ENCODE measurements at places on chromosomes 2 and 18.

DNA sequence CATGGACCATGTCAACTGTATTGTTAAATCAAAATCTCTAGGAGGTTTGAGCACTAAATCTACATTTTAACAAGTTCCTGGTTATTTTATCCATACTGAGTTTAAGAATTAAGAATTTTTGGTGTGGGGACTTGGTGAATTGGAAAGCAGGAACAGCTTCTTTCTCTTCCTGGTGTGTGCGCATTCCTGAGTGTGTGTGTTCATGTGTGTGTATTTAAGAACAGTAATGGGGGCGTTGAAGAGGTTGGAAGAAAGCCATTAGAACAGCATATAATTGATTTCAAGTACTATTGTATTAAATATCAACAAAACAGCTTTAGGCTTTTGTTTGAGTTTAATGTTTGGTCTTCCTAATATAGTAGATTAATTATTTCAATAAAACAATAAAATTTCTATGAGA, 801.3 kb upstream of the ID2 start:
- no peaks in the 10 kb centered on the region for H3K36me3 ChIP-seq
- H3K4me1 ChIP-seq, result peaks cover 20% of the 10 kb centered on the region
- H3K27me3 ChIP-seq, result peaks cover 36% of the 10 kb centered on the region
- no peak overlapping the region for H3K4me3 ChIP-seq
- H3K27ac ChIP-seq, result no peak overlapping the region
- DNase-seq, result no peak

- peaks cover 98% of the 10 kb centered on the region for H3K27me3 ChIP-seq
- H3K36me3 ChIP-seq, result no peaks in the 10 kb centered on the region
- H3K4me3 ChIP-seq, result peak within 1 kb of the TSS; percentile 63
- H3K4me1 ChIP-seq, result peaks cover 14% of the 10 kb centered on the region
Measured at GRCh38 chr2:102619414-102620319, at the start of gene SLC9A2. SLC9A2 (plus strand) TSS chr2:102619553; CDS start chr2:102619849, 296 bp downstream.

GRCh38 chr2:145753966-145754365, 1234.0 kb upstream of the ZEB2 start:
- no peak overlapping the region for H3K4me3 ChIP-seq
- peaks cover 25% of the 10 kb centered on the region for H3K4me1 ChIP-seq
- H3K27me3 ChIP-seq, result no peaks in the 10 kb centered on the region
- no peak for DNase-seq

- H3K4me3 ChIP-seq, result no peak overlapping the region
- H3K4me1 ChIP-seq, result no peaks in the 10 kb centered on the region
- no peak overlapping the region for H3K27ac ChIP-seq
- no peak for DNase-seq
Measured at GRCh38 chr2:201471732-201472393, 20.3 kb downstream of the STRADB start.

GRCh38 chr18:31039426-31039825, 3.1 kb downstream of the DSC3 start:
- DNase-seq, result no peak
- H3K4me3 ChIP-seq, result no peak overlapping the region
- H3K36me3 ChIP-seq, result no peaks in the 10 kb centered on the region

GRCh38 chr2:210562091-210562490, 5.7 kb downstream of the CPS1 start:
- H3K4me3 ChIP-seq, result no peak overlapping the region
- DNase-seq, result no peak
- no peak overlapping the region for H3K27ac ChIP-seq

DNA sequence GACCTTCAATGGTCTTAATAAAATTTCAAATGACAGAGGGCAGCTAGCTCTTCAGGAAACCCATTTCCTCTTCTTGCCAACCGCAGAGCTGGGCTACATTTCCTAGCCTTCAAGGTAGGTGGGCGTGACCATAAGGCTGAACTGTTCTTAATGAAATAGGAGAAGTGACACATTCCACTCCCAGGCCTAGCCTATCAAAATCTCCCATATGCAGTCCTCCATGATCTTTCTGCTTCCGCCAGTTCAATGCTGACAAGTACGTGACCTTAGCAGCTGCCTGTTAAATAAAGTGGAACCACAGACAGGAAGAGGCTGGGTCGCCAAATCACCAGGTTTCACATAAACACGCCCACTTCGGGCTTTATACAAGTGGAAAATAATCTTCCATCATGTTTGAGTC, 13.2 kb downstream of the SERPINE2 start:
- no peak overlapping the region for H3K27ac ChIP-seq
- no peak overlapping the region for H3K4me3 ChIP-seq
- peaks cover 29% of the 10 kb centered on the region for H3K4me1 ChIP-seq
- no peak for DNase-seq
- H3K36me3 ChIP-seq, result no peaks in the 10 kb centered on the region

GRCh38 chr2:10481666-10482157, 33.6 kb upstream of the ODC1 start:
- H3K36me3 ChIP-seq, result no peaks in the 10 kb centered on the region
- H3K4me3 ChIP-seq, result no peak overlapping the region
- peaks cover 14% of the 10 kb centered on the region for H3K4me1 ChIP-seq
- no peak overlapping the region for H3K27ac ChIP-seq

DNA sequence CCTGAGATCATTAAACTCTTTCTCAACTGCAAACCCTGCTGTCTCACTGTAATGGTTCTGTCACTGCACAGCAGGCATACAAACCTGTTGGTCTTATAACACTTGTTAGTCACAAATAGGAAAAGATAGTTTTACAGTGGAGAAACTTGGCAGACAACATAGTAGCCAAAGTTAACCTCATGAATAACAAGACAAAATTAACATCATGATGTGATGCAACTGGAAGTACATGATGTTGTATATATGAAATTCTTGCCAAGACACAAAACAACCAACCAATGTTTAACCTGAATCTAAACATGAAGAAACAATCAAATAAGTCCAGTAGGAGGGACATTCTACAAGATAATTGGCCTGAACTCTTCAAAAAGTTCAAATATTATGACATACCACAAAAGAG, 189.3 kb downstream of the RNF152 start:
- DNase-seq, result no peak
- H3K27ac ChIP-seq, result no peak overlapping the region
- H3K27me3 ChIP-seq, result no peaks in the 10 kb centered on the region
- no peaks in the 10 kb centered on the region for H3K36me3 ChIP-seq
- no peak overlapping the region for H3K4me3 ChIP-seq

- H3K4me3 ChIP-seq, result no peak overlapping the region
- no peak for DNase-seq
- no peaks in the 10 kb centered on the region for H3K36me3 ChIP-seq
- no peak overlapping the region for H3K27ac ChIP-seq
Measured at GRCh38 chr2:237747189-237747588, 51.4 kb upstream of the RBM44 start.

GRCh38 chr2:156999661-157000060, 257.8 kb upstream of the GALNT5 start:
- no peaks in the 10 kb centered on the region for H3K27me3 ChIP-seq
- no peak overlapping the region for H3K27ac ChIP-seq
- H3K4me3 ChIP-seq, result no peak overlapping the region
- no peaks in the 10 kb centered on the region for H3K36me3 ChIP-seq
- no peaks in the 10 kb centered on the region for H3K4me1 ChIP-seq

- H3K27ac ChIP-seq, result no peak overlapping the region
- no peaks in the 10 kb centered on the region for H3K4me1 ChIP-seq
- H3K36me3 ChIP-seq, result no peaks in the 10 kb centered on the region
- no peak for DNase-seq
Measured at GRCh38 chr2:184562532-184562931, 35.8 kb upstream of the ZNF804A start.

DNA sequence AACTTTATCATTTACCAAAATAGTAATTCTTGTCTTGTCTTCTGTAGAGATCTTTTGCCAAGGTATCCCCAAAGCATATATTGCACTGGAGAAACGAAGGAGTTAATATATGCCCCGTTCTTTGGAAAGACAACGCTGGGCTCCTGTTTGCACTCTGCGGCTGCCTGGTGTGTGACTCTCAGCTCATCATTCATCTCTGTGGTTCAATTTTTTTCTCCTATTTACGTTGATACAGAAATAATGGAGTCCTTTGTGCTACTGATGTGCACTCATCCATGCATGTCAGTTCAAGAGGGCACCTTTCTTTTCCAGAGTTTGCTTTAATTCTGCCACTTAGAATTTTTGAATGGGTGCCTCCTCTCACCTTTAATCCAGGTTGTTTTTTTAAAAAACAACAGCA, 655.5 kb downstream of the DCDC2C start:
- H3K4me1 ChIP-seq, result peaks cover 9% of the 10 kb centered on the region
- no peak overlapping the region for H3K27ac ChIP-seq
- no peaks in the 10 kb centered on the region for H3K36me3 ChIP-seq
- H3K4me3 ChIP-seq, result no peak overlapping the region
- no peak for DNase-seq

DNA sequence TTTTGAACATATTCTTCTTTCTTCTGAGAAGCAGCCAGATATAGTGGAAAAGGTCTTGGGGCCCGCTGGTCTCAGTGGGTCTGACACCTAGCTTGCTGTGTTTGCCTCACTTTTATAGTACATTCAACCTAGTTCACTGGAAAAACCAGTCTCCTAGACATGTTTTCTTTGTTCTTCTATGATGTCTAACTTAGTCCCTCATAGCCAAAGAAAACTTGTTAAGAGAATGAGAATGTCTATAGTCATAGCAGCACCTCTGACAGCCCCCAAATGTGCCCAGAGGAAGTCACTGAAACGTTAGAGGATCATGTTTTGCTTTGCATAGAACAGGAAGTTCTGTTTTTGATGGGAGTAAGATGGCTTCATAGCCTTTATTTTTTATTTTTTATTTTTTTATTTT, 40.3 kb downstream of the TNFRSF11A start:
- H3K4me1 ChIP-seq, result no peaks in the 10 kb centered on the region
- no peaks in the 10 kb centered on the region for H3K36me3 ChIP-seq
- no peak overlapping the region for H3K27ac ChIP-seq
- DNase-seq, result no peak
- H3K27me3 ChIP-seq, result no peaks in the 10 kb centered on the region
- H3K4me3 ChIP-seq, result no peak overlapping the region

DNA sequence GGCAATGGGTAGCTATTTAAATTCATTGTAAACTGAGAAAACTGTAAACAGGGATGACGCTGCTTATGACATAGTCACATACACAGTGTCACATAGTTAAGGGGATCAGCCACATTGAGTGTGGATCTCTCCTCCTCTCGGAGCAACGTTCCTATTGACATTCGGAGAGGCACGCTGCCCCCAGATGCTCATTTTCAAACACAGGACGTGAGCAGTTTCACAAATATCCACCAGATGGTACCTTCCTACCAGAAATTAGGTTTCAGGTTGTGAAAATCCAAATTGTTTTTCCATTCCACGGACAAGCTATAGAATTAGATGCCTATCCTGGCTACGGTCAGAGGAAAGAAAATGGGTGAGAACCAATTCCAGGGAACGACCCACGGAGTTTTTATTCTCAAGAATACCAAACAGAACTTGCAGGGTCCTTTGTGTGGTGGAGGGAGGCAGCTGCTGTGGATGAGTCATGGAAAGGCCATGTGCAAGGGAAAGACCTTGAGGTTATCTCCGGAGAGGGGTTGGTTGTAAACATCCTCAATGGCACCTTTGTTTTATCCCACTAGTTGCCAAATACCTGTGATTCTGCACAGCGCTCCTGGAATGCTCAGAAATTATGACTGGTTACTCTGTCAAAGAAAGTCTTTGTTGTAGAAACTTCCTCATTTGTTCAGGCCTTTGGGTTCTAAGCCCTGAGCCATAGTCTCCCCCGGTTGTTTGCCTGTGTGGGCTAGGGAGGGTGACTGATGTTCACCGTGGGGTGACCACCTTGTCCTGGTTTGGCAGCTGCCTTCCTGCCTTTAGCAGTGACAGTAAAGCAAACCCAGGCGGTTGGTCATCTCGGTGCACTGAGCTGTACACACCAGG, 88.0 kb downstream of the ACTR3 start:
- no peaks in the 10 kb centered on the region for H3K27me3 ChIP-seq
- H3K27ac ChIP-seq, result no peak overlapping the region
- peak; percentile 42 for DNase-seq
- no peak overlapping the region for H3K4me3 ChIP-seq
- peaks cover 1% of the 10 kb centered on the region for H3K4me1 ChIP-seq

GRCh38 chr18:54209471-54210180, 14.8 kb downstream of the MBD2 start:
- H3K4me3 ChIP-seq, result no peak overlapping the region
- H3K27ac ChIP-seq, result no peak overlapping the region
- no peaks in the 10 kb centered on the region for H3K4me1 ChIP-seq
- H3K36me3 ChIP-seq, result no peaks in the 10 kb centered on the region
- DNase-seq, result no peak
- H3K27me3 ChIP-seq, result no peaks in the 10 kb centered on the region

DNA sequence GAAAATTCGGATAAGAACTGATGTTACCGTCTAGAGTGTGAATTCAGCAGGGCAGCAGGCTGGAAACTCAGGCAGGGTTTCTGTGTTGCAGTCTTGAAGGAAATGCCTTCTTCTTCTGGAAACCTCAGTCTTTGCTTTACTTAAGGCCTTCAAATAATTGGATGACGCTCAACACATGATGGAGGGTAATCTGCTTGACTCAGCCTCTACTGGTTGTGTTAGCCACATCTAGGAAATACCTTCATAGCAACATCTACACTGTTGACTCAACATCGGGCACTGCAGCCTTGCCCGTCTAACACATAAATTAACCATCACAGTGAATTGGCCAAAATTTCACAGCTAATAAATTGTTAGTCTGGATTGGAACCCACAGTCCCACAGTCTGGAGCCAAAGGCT, 37.2 kb downstream of the YPEL5 start:
- no peak overlapping the region for H3K27ac ChIP-seq
- no peaks in the 10 kb centered on the region for H3K4me1 ChIP-seq
- H3K4me3 ChIP-seq, result no peak overlapping the region

- no peak overlapping the region for H3K27ac ChIP-seq
- no peaks in the 10 kb centered on the region for H3K36me3 ChIP-seq
- DNase-seq, result no peak
- H3K27me3 ChIP-seq, result no peaks in the 10 kb centered on the region
Measured at GRCh38 chr2:69616755-69617154, 26.8 kb downstream of the AAK1 start.

DNA sequence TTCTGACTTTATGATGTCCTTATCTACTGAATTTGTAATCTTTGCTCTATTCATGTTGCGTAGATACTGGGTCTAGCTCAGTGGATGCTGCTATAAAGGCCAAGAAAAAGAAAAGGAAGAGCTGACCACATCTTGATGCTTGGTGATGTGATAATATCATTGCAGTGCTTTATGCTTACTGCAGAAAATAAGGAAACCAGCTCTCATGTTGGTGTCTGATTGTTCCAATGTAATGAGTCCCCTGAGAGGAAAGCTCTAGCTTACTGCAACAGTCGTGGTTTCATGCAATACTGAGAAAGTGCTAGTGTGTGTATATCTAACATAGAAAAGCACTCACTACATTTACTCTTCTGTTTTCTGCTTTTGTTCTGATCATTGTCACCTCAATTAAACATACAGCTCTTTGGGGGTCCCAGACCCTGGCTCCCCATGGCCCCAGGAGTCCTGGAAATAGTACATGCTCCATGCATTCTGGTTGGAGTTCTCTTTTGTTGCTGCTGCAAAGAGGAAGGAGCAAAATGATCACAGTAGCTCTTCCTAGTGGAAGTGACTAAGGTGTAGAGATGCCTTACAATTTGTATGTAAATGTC, 338.8 kb downstream of the CYRIA start:
- no peak overlapping the region for H3K4me3 ChIP-seq
- no peak for DNase-seq
- peaks cover 66% of the 10 kb centered on the region for H3K4me1 ChIP-seq
- no peaks in the 10 kb centered on the region for H3K36me3 ChIP-seq
- no peak overlapping the region for H3K27ac ChIP-seq
- no peaks in the 10 kb centered on the region for H3K27me3 ChIP-seq
